ENCODE measurements at places on chromosomes 13 and 19.
A peak's percentile ranks its signal among the peaks of the same experiment; 100 is the strongest.

DNA sequence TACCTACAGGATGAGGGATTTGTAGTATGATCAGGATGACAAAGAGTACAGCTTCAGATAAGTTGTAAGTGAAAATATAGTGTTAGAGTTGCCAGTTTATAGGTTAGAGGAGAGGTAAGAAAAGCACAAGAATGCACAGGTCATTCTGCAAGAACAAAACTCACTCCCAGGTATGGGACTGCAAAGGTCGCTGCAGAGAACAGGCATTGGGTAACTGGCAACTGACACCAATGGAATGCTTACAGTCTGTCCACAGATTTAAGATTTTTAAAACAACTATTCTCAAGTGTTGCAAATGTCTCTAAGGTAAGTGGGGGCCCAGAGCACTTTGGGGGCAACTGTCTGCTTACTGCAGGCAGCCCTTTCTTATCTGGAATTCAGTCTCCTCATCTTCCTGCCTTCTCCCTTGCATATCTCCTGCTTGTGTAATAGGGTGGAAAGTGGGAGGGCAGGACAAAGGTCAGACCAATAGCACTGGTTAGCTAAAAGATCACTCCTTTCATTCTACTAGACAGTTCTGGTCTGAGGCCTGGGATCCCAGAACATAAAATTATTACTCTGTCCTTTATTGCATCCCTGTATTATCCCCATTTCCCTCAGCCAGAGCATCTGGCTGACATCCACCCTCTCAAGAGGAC is 42.3 kb upstream of the ZNF726 start:
- DNase-seq = no peak

DNA sequence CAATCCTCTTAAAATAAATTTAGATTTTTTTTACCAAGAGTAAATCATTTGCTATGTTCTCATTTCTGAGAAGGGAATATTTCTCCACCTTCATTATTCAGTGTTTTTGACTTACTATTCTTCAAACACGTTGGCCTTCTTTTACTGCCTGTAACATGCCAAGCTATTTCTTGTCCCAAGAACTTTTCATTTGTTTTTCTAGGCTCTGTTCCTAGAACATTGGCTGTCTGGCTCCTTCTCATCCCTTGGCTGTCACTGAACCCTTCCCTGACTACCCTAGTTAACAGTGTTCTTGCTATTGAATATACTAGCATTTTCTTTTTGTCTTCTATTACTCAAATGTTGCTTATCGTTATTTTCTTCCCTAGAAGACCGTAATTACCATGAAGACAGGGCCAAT is 248.1 kb downstream of the ITGBL1 start:
- no peak for DNase-seq

- no peak for DNase-seq
Measured at GRCh38 chr13:67740871-67741535, 510.9 kb upstream of the PCDH9 start.

DNA sequence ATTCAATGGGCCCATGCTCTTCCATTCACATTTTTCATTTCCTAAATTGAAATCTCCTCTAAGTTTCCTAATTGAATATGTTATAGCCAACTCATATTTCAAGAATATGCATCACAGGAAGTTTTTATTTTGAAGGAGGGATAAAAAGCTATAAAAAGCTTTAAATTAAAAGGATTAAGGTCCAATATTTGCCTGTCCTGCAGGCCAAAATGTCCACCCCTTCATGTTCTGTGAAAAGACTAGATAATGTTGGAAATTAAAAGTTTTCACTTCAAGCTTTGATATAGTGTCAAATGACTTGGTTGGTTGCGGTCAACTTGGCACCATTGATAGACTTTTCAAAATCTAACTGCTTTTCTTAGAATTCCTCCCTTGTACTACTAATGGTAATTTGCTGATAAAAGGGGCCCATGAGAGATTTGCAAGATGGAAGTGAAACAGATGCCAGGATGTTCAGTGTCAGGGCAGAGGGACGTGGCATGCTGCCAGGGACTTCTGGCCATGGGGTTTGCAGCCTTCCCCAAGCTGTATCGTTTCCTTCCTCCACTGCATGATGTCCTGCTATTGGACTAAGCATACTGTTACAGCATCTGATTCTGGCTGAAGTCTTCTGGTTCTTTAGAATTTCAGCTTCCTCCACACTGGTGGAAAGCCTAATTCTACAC is 547.3 kb upstream of the MIR17HG start:
- no peak for DNase-seq

- no peak for DNase-seq
Measured at GRCh38 chr13:48561466-48562235, 28.8 kb upstream of the RCBTB2 start.

DNA sequence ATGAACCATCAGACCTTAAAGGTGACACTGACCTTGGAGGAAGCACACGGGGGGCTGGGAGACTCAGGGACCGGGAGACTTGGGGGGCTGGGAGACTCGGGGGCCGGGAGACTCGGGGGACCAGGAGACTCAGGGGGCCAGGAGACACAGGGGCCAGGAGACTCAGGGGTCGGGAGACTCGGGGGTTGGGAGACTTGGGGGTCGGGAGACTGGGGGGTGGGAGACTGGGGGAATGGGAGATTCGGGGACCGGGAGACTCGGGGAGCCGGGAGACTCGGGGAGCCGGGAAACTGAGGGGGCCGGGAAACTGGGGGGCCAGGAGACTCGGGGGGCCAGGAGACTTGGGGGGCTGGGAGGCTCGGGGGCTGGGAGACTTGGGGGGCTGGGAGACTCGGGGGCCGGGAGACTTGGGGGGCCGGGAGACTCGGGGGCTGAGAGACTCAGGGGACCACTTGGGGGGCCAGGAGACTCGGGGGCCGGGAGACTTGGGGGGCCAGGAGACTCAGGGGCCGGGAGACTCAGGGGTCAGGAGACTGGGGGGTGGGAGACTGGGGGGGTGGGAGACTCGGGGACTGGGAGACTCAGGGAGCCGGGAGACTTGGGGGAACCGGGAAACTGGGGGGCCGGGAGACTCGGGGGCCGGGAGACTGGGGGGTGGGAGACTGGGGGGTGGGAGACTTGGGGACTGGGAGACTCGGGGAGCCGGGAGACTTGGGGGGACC is 62.9 kb downstream of the RASA3 start:
- DNase-seq = no peak

DNA sequence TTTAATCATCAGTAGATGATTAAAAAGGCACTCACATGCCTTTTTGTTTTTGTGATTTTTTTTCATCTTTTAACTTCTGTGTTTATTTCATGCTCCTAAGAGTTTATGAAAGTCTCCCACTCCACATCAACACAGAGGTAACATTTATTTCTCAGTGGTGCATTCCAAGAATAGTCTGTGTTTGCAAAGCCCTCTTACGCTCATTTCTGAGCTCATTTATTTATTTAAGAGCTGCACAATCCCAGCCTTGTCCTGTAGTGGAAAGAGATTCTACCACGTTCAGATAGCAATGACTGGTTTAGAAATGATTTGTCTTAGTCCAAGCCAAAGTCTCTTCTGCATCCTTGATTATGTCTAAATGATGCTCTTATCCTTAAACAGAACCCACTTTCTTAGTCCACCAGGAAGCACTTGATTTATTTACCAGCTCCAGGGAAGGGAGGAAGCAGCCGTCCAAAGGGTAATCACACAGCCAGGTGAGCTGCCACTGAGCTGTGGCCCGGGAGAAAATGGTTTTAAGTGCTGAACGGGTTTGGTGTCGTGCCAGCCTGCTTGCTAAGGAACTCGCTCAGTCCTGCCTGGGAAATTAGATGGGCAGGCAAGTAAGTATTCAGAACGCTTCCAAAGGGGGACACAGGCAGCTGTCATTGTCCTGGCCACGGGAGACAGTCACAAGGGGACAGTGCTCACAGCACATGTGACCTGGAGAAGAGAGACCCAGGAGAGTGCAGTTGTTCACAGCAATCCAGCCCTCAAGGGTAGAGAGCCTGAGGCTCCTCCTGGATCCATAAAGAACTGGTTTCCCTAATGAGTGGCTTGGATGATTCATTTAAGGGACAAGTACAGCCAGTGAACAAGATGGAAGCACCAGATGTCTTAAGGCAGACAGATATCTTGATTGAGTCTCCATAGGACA is 131.8 kb upstream of the WASF3 start:
- DNase-seq = no peak

DNA sequence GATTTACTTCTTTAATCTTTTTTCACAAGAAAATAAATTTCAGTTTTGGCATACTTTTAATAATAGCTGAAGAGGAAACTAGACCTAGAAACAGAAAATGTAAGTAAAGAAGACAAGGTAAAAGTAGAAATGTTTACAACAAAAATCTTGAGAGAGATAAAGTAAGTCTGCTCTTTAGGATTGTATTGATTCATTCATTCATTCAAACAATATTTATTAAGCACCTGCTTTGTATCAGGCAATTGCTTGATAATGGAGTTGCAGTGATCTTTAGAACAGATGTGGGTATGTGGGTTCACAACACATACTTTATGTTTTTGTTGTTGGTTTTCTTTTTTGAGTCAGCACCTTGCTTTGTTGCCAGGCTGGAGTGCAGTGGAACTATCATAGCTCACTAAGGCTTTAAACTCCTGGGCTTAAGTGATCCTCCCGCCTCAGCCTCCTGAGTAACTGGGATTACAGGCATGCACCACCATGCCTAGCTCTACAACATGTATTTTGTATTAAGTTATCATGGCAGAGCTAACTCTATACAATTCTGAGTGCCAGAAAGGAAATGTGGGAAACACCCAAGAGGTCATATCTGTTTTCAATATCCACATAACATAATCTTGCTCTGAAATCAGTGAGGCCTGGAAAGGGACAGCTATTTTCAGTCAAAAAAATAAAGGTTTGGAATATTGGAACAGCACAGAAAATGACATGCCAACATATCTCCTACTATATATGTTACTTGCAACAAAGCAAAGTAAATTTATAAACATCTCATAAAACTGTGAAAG is 8.8 kb upstream of the SPART start:
- DNase-seq = no peak

DNA sequence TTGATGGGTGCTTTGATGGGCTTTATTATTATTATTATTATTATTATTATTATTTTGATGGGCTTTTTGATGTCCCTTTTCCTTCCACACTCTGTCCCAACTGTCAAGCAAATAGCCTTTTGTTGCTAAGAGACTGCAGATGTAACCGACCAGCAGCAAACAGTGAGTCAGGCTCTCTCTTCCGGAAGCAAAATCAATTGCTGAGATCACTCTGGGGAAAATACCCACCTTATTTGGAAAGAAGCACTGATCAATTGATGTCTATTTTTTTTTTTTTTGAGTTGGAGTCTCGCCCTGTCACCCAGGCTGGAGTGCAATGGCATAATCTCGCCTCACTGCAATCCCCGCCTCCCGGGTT is 2.9 kb downstream of the LDLR start:
- DNase-seq = peak; percentile 55

- DNase-seq = peak; percentile 14
Measured at GRCh38 chr19:55080121-55080967, 4.7 kb downstream of the EPS8L1 start.

DNA sequence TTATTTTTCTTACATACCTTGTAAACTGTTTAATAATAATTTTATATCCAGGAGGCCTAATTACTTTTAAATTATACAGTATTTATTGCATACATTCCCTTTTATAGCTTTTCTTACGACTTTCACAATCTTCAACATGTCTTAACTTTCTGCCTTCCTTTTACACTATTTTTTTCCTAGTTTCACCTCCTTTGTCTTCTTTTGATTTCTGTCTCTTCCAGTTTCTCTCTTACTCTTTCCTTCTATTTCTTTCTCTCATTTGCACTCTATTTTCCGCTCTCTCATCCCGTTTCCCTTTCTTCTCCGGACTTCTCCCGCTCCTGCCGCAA is 11.5 kb downstream of the ZNF552 start:
- no peak for DNase-seq

- DNase-seq = no peak
Measured at GRCh38 chr13:85632526-85633195, 166.6 kb downstream of the SLITRK6 start.

- no peak for DNase-seq
Measured at GRCh38 chr13:93217721-93218261, 8.8 kb upstream of the GPC6 start.

DNA sequence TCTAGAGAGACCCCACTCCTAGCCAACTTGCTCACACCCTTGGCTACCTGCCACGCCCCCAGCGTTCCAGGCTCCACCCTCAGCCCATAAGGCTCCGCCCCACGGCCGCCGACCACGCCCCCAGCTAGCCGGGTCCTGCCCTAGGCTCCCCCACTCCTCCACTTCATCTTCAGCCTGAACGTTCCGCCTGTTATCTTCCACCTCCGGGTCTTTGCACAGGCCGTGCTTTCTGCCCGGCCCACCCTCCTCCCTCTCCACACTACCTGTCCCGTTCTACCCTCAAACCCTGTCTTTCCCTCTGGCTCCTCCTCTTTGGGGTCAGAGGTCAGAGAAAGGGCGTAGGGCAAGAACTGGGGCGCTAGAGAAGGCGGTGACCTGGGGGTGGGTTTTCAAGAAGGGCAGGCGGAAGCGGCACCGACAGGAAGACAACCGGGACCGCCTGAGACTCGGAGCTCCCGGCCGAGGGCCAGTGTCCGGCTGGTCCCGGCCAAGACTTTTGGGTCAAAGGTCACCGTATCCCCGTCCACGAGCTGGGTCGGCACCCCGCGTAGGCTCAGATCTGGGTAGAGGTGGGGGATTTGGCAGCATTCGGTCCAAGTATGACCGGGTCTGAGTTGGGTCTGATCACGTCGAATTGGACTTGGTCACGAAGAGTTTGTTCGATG is 2.2 kb downstream of the PDE4C start:
- DNase-seq = no peak

DNA sequence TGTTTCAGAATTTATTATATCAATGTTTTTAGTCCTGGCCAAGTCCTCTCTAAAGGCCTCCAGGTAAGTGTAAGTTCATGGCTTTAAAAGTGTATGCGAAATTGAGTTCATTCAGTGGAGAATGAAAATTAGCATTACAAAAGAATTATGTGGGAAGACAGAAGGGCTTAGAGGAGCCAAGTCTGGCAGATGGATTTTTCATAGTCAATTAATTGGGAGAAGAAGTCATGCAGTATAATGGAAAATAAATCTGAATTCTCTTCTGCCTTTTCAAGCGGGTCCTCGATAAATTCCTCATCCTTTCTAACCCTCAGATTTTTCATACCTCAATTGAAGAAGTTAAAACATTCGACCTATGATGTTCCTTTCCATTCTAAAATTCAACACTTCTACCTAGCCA is 394.2 kb downstream of the ITGBL1 start:
- no peak for DNase-seq
